ENCODE measurements at places on chromosomes 7 and 10.

GRCh38 chr10:851901-852300 lies 79.6 kb downstream of the LARP4B start:
- DNase-seq = no peak

- DNase-seq = no peak
Measured at GRCh38 chr7:116532102-116532688, 7.4 kb downstream of the CAV1 start.

DNA sequence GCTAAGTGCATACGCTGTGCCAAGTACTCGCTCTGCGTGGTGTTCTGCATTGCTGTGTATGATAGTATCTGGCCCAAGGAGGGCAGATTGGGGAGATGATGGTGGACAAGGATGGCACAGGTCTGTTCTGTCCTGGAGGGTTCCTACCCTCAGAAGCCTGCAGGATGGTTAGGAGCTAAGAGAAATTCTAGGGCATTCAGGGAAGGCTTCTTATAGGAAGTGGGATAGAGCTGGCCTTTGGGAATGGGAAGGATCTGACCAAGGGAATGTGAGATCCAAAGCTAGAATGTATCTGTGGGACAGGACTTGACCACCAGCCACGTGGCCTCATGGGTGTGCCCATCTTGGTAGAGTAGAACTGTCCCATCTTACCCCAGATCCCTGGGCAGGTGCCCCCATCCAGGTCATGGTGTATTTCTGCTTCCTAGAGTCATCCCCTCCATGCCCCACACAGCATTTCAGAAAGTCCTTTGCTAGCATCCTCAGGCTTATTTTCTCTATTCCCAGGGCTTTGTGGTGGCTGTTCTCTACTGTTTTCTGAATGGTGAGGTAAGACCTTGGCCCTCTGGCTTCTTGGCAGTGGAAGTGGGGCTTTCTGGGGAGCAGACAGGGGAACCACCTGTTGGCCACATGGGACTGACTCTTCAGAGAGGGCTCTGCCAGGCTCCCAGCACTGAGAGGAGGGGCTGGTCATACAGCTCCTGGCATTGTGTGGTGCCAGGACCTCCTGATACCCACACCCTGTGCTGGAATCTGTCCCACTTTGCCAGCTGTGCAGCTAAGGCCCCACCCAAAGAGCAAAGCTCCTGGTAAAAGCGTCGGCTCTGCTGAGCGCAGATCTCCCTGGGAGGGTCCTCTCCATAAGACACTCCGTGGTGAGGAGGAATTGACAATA lies 52.5 kb downstream of the ADCYAP1R1 start:
- no peak for DNase-seq

DNA sequence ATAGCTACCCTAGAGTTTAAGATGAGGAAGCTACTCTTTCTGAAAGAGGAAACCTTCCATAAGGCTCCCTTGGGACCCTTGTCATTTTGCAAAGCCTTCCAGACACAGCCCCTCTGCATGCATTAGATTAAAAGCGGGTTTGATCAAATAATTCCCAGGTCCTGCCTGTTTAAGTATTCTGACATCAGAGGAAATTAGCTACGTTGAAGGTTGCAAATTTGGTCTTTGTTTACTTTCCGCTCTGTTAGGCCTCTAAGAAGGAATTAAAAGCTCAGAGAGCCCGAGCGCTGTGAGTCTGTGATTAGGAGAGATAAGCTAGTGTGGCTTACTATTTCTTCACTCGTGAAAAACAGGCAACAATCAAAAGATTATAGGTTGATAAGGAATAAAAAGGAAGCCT lies 1.4 kb upstream of the THSD7A start:
- DNase-seq = no peak

GRCh38 chr10:3095373-3096139 lies 28.2 kb downstream of the PFKP start:
- DNase-seq = no peak

- no peak for DNase-seq
Measured at GRCh38 chr7:37354656-37355131, 94.0 kb downstream of the ELMO1 start.

DNA sequence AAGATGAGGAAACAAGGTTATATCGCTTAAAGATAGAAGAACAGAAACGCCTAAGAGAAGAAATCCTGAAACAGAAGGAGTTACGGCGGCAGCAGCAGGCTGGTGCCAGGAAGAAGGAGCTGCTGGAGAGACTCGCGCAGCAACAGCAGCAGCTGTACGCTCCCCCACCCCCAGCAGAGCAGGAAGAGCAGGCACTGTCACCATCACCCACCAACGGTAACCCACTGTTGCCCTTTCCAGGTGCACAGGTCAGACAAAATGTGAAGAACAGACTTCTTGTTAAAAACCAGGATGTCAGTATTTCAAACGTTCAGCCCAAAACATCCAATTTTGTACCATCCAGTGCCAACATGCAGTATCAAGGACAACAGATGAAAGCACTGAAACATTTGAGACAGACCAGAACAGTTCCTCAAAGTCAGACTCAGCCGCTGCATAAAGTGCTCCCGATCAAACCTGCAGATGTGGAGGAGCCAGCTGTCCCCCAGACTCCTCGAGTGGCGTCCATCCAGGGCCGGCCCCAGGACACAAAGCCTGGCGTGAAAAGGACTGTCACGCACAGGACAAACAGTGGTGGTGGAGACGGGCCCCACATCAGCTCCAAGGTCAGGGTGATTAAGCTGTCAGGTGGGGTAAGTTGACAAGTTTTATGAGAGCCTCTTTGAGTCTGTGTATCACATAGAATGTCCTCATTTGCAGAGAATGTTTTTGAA lies 67.1 kb downstream of the SHH start:
- DNase-seq = no peak

Data from T-helper 9 cell (primary cell).